ENCODE measurements at places on chromosomes 6 and 20.

DNA sequence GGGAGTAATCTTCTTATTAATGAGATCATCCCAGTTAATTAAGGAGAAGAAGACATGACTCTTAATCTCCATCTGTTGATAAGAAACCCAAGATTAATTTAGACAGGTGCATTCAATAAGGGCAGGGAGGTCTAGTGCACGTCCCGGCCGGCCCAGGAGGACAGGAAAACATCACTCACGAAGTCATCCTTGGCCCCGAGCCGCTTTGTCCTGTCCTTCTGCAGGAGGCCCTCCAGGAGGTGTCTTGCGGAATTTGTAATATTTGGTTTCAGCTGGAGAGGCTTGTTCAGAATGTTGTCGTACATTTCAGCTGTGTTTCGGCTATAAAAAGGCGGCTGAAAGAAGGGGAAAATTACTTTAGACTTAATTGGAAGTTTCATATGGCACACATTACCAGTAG lies 118.4 kb upstream of the SLC2A12 start:
- no peak for DNase-seq

GRCh38 chr6:33118525-33119123 lies 42.8 kb downstream of the HLA-DPB1 start:
- DNase-seq: no peak

- no peak for DNase-seq
Observed at GRCh38 chr6:28474441-28475219, 31.3 kb upstream of the ZSCAN23 start.

GRCh38 chr6:130547723-130548122 lies 181.9 kb downstream of the TMEM200A start:
- DNase-seq: no peak

- no peak for DNase-seq
Observed at GRCh38 chr6:85569323-85569722, 24.3 kb downstream of the SNX14 start.

GRCh38 chr6:149043476-149044130 lies 273.9 kb upstream of the TAB2 start:
- DNase-seq: no peak

- DNase-seq: no peak
Observed at GRCh38 chr6:141830530-141830929, 302.2 kb upstream of the GJE1 start.

DNA sequence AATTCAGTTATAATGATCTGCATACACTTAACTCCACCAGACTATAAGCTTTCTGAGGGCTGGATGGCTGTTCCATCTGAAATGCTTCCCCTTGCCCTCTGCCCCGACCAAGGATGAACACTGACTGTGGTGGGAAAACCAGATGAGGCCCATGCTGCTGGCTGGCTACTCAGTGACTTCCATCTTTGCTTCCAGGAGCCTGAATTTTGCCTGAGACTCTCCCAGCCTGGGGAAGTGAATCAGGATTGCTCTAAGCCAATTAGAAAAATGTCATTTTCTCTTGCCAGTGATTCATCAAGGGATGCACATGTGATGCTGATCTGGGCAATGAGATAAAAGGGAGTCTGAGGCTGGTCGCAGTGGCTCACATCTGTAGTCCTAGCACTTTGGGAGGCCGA lies 1.7 kb upstream of the TOMM34 start:
- DNase-seq: no peak

DNA sequence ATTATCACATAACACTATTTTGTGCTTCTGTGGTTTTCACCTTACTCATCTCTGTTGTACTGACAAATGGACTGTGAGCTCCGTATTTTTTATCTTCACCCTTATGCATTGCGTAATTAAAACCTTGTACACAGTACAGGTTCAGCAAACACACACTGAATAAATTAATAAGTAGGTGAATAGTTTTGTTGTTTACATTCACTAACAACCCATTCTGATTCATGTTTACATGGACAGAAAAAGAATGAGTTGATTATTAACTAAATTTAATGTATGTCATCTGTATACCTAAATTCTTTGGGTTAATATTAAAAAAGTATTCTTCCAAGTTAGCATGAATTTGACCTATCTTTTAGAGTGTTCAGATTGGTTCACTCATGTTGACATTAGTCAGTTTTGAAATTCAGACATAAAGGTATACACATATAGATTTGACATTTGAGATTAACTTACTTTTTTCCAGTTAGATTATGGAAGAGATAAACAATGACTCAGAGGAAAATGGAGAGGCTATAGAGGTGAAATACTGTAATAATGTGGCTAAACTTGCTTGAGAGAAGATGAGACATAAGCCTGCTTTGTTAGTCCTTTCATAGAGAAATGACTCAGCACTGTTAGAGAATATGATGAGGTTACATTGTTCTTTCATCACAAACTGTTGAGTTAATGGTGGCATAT lies 541.7 kb upstream of the FLRT3 start:
- DNase-seq: no peak

Measured in esophagus muscularis mucosa (tissue), 4 donors.